Trophoblast cell (in vitro differentiated cells and primary cell): ENCODE measurements at places on chromosomes 1 and 21.

DNA sequence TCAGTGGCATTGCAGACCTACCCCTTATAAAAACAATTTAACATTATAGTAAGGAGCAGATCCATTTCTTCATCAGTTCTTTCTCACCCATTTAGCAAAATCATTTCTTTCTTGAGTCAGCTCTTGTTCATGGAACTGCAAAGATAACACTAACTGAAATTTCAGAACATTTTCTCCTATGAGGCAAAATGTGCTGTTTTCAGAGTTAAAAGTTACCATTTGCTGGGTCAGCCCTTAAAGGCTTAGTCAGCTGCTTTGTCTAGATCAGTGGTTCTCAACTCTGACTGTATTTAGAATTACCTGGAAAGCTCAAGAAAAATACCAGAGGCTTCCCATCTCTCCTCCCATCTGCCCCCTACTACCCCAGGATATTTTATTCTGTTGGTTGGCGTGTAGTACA is 12.2 kb downstream of the METTL13 start:
- H3K4me3 ChIP-seq: no peak overlapping the region
- H3K36me3 ChIP-seq: peaks cover 54% of the 10 kb centered on the region
- no peaks in the 10 kb centered on the region for H3K27me3 ChIP-seq

DNA sequence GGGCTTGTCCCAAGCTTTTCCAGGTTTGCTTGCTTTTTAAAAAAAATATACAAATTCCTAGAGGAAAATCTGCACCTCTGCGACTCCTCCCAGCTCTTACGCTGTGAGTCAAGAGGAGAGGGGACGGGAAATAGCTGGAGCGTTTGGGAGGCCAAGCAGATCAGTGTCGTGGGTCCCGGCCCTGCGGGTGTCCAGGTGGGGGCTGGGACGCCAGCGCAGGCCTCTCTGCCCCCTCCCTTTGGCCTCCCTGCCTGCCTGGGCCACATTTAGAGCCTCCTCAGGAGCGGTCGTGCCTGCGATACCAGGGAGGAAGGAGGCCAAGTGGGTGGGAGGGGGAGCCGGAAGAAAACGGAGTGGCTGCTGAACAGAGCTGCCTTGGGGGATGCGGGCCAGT is 9.0 kb downstream of the WNT4 start:
- peak; percentile 67 for DNase-seq
- peaks cover 35% of the 10 kb centered on the region for H3K4me1 ChIP-seq
- H3K27me3 ChIP-seq: no peaks in the 10 kb centered on the region
- peaks cover 6% of the 10 kb centered on the region for H3K36me3 ChIP-seq

GRCh38 chr1:157274698-157275534 is 136.7 kb upstream of the ETV3 start:
- H3K4me1 ChIP-seq: peaks cover 2% of the 10 kb centered on the region
- H3K27ac ChIP-seq: no peak overlapping the region
- no peak overlapping the region for H3K4me3 ChIP-seq
- H3K27me3 ChIP-seq: no peaks in the 10 kb centered on the region
- no peaks in the 10 kb centered on the region for H3K36me3 ChIP-seq

DNA sequence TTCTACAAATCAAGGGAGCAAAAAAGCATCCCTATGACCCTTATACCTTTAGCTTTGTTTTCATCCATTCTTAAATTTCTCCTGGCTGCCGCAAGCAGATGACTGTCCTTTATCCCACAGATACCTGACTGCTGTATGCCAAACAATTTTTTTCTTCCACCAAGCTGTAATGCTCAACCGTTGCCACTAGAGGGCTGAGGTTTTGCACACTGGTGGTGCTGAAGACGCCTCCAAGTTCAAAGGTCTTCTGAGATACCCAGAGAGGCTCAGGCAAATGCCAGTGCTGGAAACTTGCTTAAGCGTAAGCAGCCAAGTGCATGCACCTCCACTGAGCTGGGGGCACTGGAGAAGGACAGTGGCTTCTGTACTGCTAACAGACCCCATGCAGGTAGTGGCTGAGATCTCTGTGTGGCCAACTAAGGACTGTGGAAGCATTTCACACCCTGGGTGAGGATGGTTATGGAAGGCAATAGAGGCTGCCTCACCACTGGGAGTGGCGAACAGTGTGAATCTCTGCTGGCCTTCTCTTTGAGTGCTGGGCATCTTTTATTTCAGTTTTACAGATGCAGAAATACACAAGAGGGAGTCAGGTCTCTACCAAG is 28.5 kb downstream of the CNIH3 start:
- no peaks in the 10 kb centered on the region for H3K36me3 ChIP-seq
- H3K4me3 ChIP-seq: no peak overlapping the region
- H3K27me3 ChIP-seq: no peaks in the 10 kb centered on the region
- H3K27ac ChIP-seq: no peak overlapping the region
- H3K4me1 ChIP-seq: peaks cover 14% of the 10 kb centered on the region

DNA sequence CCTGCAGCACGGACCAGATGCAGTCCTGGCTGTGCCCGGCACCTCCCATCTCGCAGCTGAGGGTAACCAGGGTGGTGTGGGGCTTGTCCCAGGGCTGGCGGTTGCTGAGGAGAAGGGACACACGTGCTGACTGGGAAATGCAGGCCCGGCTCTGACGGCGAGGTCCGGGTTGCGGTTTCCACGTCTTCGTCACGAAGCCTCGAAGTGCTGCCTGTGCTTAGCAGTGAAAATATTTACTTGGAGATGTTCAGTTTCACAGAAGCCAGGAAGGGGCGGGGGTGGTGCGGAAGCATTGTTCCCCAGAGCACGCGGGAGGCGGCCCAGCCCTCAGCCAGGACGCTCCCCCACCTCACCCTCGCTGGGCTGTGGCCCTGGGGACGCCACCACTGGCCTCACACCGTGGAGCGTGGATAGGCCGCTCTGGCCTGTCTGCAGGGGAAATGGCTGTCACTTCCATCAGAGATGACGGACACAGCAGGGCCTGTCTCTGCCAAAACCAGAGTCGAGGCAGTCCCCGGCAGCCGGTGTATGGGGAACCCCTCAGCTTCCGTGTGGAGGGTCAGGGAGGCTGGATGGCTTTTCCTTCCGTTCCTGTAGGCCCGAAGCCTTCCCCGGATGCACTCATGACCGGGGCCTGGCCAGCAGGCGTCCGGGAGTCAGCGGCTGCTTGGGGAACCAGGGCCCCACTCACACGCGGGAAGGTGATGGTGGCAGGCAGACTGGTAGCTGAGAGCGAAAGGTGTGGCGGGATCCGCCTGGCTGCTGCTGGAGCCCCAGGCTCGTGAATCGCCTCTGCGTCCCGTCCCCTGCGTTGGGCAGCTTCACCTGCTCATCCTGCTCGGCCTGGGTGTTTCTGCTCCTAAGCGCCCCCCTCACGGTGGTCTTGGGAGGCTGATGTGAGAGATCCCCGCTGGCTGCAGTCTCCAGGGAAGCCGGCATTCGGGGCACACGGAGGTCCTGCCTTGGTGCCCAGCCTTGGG is 14.7 kb upstream of the POFUT2 start:
- H3K4me1 ChIP-seq: peaks cover 31% of the 10 kb centered on the region
- no peaks in the 10 kb centered on the region for H3K36me3 ChIP-seq
- no peak for DNase-seq
- no peaks in the 10 kb centered on the region for H3K27me3 ChIP-seq
- no peak overlapping the region for H3K27ac ChIP-seq

GRCh38 chr1:197954718-197955418 is 37.7 kb downstream of the LHX9 start:
- no peak overlapping the region for H3K4me3 ChIP-seq
- H3K27ac ChIP-seq: no peak overlapping the region
- H3K27me3 ChIP-seq: no peaks in the 10 kb centered on the region

DNA sequence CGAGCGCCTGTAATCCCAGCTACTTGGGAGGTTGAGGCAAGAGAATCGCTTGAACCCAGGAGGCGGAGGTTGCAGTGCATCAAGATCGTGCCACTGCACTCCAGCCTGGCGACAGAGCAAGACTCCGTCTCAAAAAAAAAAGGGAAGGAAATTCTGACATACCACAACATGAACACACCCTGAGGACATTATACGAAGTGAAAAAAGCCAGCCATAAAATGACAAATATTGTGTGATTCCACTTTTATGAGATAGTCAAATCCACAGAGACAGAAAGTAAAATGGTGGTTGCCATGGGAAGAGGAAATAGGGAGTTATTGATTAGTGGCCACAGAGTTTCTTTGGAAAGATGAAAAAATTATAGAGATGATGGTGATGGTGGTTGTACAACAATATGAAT is 41.7 kb downstream of the EVI5 start:
- H3K4me1 ChIP-seq: peaks cover 3% of the 10 kb centered on the region
- no peak overlapping the region for H3K4me3 ChIP-seq
- no peak overlapping the region for H3K27ac ChIP-seq
- H3K27me3 ChIP-seq: no peaks in the 10 kb centered on the region
- H3K36me3 ChIP-seq: no peaks in the 10 kb centered on the region

GRCh38 chr1:209368864-209369598 is 214.5 kb upstream of the CAMK1G start:
- H3K4me3 ChIP-seq: no peak overlapping the region
- no peaks in the 10 kb centered on the region for H3K27me3 ChIP-seq
- H3K27ac ChIP-seq: peak overlapping the region; percentile 76

- DNase-seq: peak; percentile 70
- H3K4me3 ChIP-seq: no peak overlapping the region
Observed at GRCh38 chr1:921011-921837, 2.5 kb upstream of the SAMD11 start.

DNA sequence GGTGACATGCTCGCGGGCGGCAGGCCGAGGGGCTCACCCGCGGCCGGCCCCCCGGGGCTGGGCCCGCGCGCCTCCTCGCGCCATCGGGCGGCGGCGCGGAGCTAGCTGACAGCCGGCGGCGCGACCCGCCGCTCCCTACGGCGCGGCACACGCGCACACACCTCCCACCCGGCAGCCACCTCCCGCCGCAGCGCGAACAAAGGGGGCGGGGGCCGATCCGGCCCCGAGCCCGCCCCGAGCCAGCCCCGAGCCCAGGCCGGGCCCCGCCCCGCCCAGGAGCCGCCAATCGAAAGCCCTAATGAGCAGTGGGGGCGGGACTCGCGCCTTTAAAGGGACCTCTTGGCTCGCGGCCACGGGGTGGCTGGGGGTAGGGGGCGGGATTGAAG is at the start of gene KIF21B:
Gene KIF21B (minus strand): TSS at position 198 of the 386 bp plus-strand sequence. CDS start 331 bp downstream, outside the sequence.
- H3K4me1 ChIP-seq: peaks cover 4% of the 10 kb centered on the region
- peak within 1 kb of the TSS; percentile 62 for H3K4me3 ChIP-seq
- peaks cover 15% of the 10 kb centered on the region for H3K27me3 ChIP-seq
- DNase-seq: peak; percentile 53
- H3K36me3 ChIP-seq: no peaks in the 10 kb centered on the region
- H3K27ac ChIP-seq: no peak within 1 kb of the TSS

DNA sequence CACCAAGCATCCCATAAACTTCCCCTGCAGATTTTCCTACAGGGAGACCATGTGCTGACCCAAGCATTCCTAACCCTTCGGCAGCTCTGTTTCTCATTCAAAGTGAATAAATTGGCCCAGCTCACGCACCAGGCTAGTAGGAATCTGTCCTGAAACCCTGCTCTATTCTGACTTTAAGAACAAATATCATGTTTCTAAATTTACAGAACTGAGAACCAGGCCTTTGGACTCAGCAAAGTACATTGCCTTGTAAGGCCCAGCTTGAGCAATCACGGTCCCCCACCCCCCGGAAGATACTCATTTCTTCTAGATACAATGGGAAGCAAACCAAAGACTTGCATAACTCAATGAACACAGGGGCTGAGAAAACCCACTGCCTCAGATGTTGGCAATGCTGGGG is 160.1 kb upstream of the NFIA start:
- no peak overlapping the region for H3K27ac ChIP-seq
- DNase-seq: no peak
- H3K27me3 ChIP-seq: no peaks in the 10 kb centered on the region
- H3K4me1 ChIP-seq: peaks cover 9% of the 10 kb centered on the region

DNA sequence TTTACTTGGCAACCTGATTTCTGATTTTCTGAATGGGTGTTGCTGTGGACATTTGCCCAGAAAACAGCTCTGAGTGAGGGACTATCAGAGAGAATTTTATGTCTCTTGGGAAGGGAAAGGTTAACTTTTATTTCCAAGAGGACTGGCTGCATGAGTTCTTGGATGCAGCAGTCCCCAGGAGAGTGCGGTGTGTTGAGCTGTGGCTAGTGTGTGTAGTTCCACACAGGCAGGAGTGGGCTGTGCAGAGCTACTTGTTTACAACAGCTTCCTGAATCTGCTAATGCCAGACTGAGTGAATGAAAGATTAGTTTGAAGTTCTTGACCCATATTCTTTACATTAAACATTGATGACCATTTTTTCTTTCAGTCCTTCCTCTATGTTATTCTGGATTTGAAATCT is 41.0 kb upstream of the APOBEC4 start:
- no peaks in the 10 kb centered on the region for H3K36me3 ChIP-seq
- DNase-seq: no peak
- H3K4me3 ChIP-seq: no peak overlapping the region

- DNase-seq: no peak
- no peaks in the 10 kb centered on the region for H3K27me3 ChIP-seq
- H3K4me3 ChIP-seq: no peak overlapping the region
- no peaks in the 10 kb centered on the region for H3K4me1 ChIP-seq
- no peaks in the 10 kb centered on the region for H3K36me3 ChIP-seq
Observed at GRCh38 chr1:220504329-220504728, 23.6 kb upstream of the MARK1 start.

DNA sequence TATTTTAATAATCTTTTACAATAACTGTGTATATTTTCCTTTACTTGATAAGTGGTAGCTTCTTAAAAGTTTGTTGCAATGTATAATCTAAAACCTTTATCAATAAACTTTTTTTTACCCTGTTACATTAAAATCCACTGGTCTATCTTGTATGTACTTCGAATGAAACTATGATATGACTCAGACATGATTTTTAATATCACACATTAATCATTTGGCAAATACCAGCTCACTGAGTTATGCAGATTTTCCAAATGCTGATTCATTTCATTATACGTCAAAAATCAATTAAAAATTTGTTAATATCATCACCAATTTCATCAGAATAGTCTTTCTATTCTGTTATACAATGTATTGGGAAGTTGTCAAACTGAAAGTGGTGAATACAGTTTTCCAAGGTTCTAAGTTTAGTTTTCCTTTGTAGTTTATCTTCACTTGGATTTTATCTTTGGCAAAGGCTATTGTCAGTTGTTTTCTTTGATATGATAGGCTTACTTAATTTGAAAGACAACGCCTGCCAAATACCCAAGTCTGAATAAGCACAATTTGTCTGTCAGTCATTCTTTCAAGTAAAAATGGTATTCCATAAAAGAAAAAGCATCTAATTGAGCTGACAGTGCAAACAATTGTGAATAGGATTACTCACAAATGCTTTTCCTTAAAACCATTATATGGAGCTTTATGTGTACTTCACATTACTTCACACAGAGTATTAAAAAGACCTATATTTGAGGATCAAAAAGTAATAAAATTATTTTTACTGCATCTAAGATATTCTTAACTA is 127.0 kb downstream of the NME7 start:
- no peaks in the 10 kb centered on the region for H3K36me3 ChIP-seq
- H3K27ac ChIP-seq: no peak overlapping the region
- H3K4me1 ChIP-seq: no peaks in the 10 kb centered on the region
- DNase-seq: no peak

GRCh38 chr21:29301691-29302090 is 3.0 kb downstream of the BACH1 start:
- no peak overlapping the region for H3K4me3 ChIP-seq
- no peaks in the 10 kb centered on the region for H3K27me3 ChIP-seq
- no peak for DNase-seq
- H3K4me1 ChIP-seq: peaks cover 12% of the 10 kb centered on the region
- no peak overlapping the region for H3K27ac ChIP-seq

DNA sequence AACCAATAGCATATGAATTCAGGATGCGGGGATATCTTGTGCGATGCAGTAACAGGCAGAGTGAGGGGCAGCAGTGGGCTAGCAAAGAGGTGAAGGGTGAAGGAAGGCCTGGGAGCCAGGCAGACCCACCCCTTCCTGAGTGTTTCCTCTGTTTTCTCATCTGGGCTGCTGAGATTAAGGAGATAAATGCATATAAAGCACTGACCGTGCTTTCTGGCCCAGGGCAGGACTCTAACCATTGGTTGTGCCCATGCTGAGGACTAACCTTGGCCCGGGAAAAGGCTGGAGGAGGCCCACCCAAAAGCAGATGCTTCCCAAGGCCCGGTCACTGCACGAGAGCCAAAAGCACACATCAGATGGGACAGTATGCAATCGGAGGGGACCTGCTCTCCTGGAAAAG is 87.6 kb downstream of the PSMG1 start:
- H3K36me3 ChIP-seq: no peaks in the 10 kb centered on the region
- no peak overlapping the region for H3K27ac ChIP-seq
